CD4-positive, alpha-beta T cell treated with Interleukin-17A for 1 hour (primary cell): ENCODE measurements at places on chromosomes 16 and 17.

DNA sequence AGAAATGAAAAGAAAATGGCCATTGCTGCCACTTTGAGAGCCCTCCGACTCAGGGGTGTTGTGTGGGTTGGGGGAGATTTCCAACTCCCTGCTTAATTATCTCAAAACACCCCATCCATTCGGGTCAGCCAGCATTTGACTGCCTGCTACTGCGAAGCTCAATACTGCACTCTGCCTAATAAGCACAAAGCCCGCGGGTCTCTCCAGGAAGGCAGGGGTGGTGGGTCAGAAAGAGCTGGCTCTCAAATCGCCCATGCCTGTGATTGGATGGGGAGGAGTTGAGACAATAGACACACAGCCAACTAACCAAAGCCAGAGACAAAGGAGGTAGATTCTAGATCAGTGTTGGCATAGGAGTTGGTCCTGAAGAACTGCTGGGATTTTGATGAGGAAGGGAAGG is 2.3 kb upstream of the XAF1 start:
- DNase-seq = no peak

GRCh38 chr17:10046786-10047785 is 142.0 kb upstream of the RCVRN start:
- peak; percentile 20 for DNase-seq

- DNase-seq = peak; percentile 10
These were observed 140.0 kb downstream of the CHD9NB start for GRCh38 chr16:52912565-52913173.

DNA sequence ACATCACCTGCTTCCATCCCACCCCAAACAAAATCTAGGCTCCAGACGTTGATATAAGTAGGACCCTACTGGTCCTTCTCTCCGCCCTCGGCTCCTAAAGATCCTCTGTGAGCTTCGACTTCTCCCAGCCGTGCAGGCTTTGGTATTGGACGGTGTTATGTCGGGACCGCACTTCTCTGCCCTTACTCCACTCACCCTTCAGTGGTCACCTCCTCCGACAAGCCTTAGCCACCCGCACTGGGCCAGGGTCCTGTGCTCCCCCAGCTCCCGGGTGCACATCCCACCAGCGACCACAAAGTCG is 1.6 kb downstream of the PSMB10 start:
- DNase-seq = no peak

DNA sequence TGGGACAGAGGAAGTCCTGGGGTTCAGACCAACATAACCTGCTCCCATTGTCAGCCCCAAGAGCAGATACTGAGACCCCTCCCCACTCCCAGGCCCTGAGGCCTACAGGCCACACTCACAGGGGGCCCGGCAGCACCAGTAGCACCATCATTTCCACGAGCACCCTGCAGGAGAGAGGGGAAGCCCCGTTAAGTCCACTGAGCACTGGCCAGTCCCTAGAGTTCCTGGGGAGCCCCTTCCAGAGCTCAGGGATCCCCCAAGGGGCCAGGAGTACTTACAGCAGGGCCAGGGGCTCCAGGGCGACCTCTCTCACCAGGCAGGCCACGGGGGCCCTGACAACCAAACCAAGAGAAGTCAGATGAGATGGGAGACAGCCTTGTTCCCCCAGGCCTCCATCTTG is 5.4 kb downstream of the COL1A1 start:
- DNase-seq = no peak

- DNase-seq = no peak
These were observed 525.2 kb upstream of the PSMD7 start for GRCh38 chr16:73771196-73772064.

- DNase-seq = no peak
These were observed 253.5 kb downstream of the KCNJ2 start for GRCh38 chr17:70422862-70423261.

GRCh38 chr16:29645694-29646187 is 17.3 kb upstream of the SPN start:
- peak; percentile 38 for DNase-seq

DNA sequence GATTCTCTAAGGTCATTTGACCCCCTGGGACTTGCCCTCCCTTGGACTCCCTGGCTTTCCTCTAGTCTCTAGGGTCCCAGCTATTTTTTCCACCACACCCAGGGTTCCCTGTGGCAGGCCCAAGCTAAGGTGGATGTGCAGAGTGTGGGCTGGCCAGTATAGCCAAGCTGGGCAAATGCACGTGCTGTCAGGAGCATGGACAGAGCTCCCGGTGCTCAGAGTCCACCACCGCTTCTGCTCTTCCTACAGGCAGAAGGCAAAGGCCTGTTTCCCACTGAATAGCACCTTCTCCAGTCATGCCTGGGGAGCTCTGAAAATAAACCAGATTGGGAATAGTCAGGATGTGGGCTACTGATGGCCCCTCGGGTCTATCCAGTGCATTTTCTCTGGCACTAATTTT is 53.3 kb downstream of the GNAO1 start:
- DNase-seq = no peak

DNA sequence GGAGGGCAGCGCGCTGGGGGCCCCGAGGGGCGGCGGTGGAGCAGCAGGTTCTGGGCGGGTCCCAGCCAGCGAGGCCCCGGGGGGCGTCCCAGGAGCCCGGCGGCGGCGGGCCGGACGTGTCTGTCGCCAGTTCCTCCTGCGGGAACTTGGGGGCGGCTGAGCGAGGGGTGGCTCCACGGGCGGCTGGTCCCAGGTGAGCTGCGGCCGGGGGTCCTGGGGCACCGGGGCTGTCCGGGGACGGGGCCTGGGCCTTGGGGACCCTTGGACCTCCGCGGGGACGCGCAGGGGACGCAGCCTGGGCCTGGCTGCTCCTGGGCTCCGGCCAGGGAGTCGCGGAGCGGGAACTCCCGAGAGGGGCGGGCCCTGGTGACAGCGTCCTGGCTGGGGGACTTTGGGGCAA is 54.2 kb upstream of the ZNF267 start:
- DNase-seq = no peak

DNA sequence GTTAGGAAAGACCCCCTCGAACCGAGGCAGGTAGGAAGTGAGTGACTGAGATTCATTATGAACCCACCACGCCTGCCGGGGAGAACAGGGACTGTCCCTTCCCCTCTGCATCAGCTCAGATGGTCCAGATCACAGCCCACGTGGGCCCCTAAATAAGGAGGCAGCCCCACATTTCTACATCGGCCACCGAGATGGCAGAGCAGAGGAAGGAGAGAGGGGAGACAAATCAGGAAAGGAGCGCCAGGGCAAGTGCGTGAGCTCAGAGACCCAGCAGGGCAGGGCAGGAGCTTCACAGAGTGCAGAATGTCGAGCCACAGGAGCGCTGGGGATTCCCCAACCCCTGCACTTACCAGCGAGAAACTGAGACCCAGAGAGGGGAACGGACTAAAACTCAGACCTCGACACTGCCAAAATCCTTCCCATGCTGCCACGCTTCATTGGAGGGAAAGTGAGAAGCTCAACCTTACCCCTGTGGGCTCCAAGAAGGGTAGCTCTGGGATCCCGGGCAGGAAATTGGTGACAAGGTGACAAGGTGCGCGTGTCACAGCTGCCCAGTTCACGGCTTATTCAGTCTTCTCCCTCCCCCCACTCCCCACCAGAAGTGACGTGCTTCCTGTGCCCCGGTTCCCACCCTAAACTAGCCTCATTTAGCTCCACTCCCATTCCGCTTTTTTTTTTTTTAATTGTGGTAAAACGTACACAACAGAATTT is at the start of gene ICAM2:
ICAM2 (minus strand) TSS at position 578 of the 711 bp plus-strand sequence. CDS start 13,942 bp downstream, outside the sequence.
- DNase-seq = peak; percentile 97

GRCh38 chr17:32520104-32520701 is 33.4 kb downstream of the CDK5R1 start:
- peak; percentile 75 for DNase-seq

- DNase-seq = no peak
These were observed 90.1 kb upstream of the KCNJ18 start for GRCh38 chr17:21602176-21602575.

DNA sequence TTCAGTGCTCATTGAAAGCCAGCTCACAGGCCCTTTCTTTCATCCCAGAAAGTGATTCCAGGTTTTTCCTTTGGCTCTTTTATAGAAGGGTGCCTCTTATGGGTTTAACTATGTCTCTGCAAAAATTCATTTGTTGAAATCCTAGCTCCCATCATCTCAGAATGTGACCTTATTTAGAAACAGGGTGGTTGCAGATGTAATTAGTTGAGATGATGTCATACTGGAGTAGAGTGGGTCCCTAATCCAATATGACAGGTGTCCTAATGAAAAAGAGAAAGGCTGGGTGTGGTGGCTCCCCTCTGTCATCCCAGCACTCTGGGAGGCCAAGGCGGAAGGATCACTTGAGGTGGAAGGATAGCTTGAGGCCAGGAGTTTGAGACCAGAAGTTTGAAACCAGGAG is 64.2 kb upstream of the FAM20A start:
- no peak for DNase-seq

DNA sequence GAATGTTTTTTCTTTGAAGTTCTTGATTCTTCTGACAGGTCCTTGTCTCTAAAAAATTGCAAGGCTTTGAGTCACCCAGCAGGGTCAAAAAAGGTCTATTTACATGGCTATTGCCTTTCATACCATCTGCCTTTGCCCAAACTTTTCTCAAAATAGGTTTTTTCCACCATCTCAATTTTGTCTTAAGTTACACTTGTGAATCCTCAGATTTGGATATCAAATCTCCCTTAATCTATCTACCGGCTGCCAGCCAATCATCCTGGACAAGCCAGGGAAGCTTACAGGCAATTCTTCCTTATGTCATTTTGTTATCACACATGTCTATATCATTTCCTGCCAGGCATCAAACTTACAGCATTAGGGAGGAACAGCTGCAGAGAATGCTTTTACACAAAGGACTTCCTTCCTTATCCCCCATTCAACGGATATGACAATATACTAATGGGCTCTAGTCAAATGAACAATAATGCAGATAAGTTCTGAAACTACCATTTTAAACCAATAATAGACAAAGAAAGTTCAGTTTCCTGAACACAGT is 104.1 kb upstream of the CORO6 start:
- peak; percentile 63 for DNase-seq

GRCh38 chr17:28008513-28008912 is 34.0 kb upstream of the NLK start:
- no peak for DNase-seq
